ENCODE measurements at places on chromosomes 11 and 22. TPM values are rescaled to one million over a fixed set of nuclear protein-coding genes. Genes with fewer than 3 reads are reported as not detected.

DNA sequence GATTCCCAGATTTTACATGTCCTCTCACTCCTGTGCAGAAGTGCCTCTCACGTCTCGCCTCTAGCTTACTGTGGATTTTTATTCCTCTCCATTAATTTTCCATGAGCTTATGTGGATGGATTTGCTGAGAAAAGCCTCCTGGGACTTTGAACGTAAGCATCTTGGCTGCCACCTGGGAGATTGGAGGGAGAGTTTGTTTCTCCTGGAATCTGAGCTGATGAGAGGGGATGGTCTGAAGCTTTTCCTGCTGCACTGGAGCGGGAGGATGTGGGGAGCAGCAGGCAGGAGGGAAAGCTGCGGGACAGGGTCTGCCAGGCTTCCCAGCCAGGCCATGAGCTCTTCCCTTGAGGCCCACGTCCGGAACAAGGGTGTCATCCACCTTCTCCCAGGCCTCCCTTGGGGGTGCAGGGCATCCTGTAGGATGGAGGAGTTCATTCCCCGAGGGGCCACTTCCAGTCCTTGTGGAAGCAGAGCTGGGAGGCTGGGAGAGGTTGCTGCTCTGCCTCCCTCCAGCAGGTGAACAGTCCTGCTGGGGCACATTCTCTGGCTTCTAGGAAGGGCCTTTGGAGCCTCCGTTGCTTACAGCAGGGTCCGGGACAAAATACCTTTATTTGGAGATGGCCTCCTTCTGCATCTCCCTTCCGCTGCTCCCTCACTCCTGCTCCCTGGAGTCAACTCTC, 3.6 kb upstream of the SHANK2 start:
- DNase-seq = no peak

- no peak for DNase-seq
These were observed 13.2 kb upstream of the HDHD5 start for GRCh38 chr22:17172029-17172833.

Gene CD3D
- total RNA-seq = 8.1 TPM

DNA sequence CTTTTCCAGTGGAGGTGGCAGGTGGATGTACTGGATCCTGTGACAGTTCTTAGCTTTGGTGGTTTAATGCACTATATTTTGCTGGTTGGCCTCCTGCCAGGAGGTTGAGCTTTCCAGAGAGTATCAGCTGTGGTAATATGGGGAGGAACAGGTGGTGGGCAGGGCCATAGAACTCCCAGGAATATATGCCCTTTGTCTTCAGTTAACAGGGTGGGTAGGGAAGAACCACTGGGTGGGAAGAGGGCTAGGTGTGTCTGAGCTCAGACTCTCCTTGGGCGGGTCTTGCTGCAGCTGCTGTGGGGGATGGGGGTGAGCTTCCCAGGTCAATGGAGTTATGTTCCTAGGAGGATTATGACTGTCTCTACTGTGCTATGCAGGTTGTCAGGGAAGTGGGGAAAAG, 203.8 kb downstream of the DLG2 start:
- DNase-seq = peak; percentile 81

Gene ACRV1
- total RNA-seq = not detected

Gene TYR
- not detected for total RNA-seq

DNA sequence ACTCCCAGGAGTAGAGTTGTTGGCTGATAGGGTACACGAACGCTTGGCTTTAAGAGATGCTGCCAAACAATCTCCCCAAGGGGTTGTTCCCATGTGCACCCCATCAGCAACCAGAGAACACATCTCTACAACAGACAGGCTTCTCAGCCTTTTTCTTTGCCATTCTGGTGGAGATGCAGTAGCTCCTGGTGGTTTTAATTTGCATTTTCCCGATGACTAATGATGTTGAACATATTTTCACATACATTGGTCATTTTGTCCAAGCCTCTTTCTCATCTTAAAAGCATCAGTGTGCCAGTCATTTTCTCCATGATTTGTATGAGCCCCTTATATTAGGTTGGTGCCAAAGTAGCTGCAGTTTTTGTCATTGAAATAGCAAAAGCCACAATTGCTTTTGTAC, 21.8 kb downstream of the DHCR7 start:
- no peak for DNase-seq

Gene APOL3
- total RNA-seq = 20.5 TPM

Gene CBLIF
- 0.49 TPM for total RNA-seq

Gene TSPAN32
- 1.2 TPM for total RNA-seq

- DNase-seq = no peak
These were observed 6.0 kb downstream of the RNF169 start for GRCh38 chr11:74754507-74755252.

DNA sequence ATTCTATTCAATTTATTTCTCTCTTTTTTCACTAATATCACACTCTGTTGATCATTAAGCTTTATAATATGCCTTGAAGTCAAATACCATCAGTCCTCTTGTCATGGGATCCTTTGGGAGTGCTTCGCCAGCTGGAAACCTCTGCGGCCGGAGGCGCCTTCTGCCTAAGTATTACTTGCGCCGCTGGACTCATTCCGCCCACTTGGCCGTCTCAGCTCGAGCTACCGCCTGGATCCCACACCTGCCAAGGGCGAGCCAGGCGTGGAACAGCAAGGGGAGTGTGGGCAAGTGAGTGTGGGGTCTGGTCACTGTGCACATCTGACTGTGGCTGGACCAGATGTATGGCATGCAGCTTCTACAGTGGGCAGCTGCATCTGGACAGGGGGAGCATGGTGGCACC, 9.1 kb upstream of the MAP6 start:
- no peak for DNase-seq

- DNase-seq = peak; percentile 76
These were observed 15.1 kb downstream of the TMEM184B start for GRCh38 chr22:38257650-38258250.

- no peak for DNase-seq
These were observed 161.3 kb downstream of the DDX10 start for GRCh38 chr11:108826136-108826535.

GRCh38 chr22:49004484-49005399, 822.9 kb downstream of the BRD1 start:
- no peak for DNase-seq

Gene LDLRAD3
- total RNA-seq = 8.1 TPM

Gene RFPL3
- total RNA-seq = not detected

Gene SLC22A6
- not detected for total RNA-seq

Gene MS4A6E
- not detected for total RNA-seq

Gene GDPD4
- total RNA-seq = 0.43 TPM

Gene CCDC87
- total RNA-seq = 0.63 TPM

Gene OR9G4
- not detected for total RNA-seq

Gene PCNX3
- total RNA-seq = 53.4 TPM

DNA sequence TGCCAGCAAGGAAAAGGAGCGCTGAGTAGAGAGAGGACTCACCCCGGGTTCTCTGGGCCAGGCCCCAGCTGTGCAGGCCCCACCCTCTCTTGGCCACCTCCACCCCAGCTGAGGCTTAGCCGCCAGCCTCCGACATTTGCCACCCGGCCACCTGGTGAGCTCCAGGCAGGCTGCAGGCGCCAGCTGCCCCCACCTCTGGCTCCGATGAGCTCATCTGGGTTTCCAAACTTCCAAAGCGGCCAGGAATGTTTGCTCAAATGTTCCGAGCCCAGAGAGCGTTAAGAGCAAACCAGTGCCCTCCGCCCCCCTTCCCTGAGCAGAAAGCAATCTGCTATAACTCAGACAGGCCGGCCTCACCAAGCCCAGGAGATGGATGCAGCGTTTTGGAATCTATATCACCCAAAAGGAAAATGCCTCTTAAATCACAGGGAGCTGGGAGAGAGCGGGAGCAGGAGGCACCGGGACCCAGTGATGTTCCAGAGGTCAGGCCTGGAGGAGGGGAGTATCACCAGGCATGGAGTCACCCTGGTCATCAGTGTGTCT, 9.1 kb upstream of the MN1 start:
- DNase-seq = no peak

Gene SLC16A8
- total RNA-seq = not detected

Gene TEF
- 29.3 TPM for total RNA-seq

DNA sequence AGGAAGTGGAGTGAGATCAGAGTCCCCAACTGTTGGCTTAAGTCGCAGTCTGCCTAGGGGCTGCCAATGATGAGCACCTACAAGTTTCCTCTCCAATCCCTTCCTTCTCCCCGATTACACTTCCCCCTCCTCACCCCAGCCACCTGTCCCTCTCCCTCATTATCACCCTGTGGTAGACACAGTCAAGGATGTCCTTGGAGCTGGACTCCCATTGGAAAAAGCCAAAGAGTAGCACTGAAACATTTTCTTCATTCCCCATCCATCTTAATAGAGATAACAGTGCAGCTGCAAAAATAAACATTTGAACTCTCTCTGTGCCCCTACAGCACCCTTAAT, 146.2 kb downstream of the DBX1 start:
- DNase-seq = no peak
